Cerebellum (tissue), 4 donors: ENCODE measurements at places on chromosomes 6 and 20.

GRCh38 chr6:144320741-144321140 is 35.6 kb downstream of the UTRN start:
- no peak for DNase-seq

DNA sequence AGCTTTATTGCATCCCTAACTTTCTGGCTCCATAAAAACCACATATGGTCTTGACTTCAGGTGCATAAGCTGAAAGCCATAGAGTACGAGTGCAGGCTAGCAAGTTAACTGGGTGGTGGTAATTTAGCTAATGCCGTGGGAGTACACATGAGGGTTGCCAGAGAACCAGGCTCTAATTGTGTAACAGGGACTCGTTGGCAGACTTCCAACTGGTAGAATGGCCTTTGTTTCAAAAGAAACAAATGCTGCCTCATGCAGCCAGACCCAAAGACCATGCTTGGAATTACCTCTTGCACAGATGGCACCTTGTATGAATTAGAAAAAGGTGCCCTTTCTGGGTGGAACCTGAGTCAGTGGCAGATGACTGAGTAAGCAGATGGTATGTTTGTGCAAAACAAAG is 73.2 kb downstream of the LY86 start:
- DNase-seq, result peak; percentile 78

GRCh38 chr20:8545212-8545611 is 413.1 kb downstream of the PLCB1 start:
- no peak for DNase-seq

GRCh38 chr6:32298632-32299336 is 72.9 kb downstream of the TSBP1 start:
- no peak for DNase-seq

DNA sequence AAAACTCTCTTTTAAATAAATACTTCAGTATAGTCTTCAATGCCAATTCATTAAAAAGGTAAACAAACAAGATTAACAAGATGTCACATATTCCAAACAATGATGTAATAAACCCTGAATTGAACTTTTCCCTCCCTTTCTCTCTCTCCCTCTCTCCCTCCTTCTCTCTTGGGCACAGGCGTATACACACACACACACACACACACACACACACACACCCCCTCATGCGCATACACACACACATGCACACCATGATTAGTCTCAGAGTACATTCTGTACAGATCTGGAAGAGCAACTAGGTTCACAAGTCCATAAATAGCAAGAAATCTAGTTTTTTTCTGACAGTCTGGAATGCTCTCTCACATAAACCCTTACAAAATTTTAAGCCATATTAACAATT is 128.3 kb downstream of the DST start:
- no peak for DNase-seq

DNA sequence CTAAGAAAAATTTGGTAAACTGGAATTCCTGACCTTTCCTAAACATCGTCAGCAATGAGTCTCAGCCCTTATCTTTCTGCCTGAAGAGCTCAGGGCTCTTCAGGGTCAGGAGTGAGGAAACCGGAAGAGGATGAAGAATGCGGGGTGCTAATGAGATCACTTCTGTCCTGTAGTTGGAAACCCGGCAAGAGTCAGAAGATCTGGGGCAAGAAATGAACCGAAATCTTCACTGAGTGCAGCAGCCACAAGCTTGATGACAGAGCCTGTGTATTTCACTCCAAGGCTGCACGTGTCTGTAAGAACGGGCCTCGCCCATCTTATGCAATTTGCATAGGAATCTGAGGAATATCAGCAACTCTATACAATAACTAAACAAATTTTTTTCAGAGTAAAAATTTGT is 60.4 kb upstream of the QKI start:
- no peak for DNase-seq
